Stimulated activated CD8-positive, alpha-beta memory T cell treated with anti-CD3 and anti-CD28 coated beads, Interleukin-15, amount 100 ng/mL, for 1 hour (primary cell): ENCODE measurements at places on chromosomes 7 and 10.

DNA sequence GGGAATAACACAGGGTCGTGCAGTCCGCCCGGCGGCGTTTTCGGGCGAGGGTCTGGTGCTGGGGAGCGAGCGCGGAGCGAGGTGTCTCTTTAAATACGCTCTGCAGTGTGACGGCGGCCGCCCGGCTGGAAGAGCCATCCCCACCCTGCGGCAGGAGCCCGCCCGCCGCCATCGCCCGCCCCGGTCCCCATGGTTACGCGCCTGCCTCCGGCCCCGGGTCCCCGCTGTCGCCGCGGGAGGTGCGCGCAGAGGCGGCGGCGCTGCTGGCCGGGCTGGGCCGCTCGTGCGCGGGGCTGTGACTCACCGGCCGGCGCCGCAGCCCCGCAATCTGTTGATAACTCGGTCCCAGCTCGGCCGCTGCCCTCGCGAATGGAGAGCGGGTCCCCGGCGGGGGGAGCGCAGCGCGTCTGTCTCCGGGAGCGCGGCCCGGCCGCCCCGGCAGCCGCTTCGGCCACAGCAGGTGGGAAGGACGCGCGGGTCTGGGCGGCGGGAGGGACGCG is at the start of gene ADGRA1:
Gene ADGRA1 (plus strand): TSS at position 246 of the 500 bp plus-strand sequence. CDS start 986 bp downstream, outside the sequence.
- DNase-seq, result no peak

- DNase-seq, result no peak
Measured at GRCh38 chr7:46071601-46072000, 150.5 kb upstream of the IGFBP3 start.

DNA sequence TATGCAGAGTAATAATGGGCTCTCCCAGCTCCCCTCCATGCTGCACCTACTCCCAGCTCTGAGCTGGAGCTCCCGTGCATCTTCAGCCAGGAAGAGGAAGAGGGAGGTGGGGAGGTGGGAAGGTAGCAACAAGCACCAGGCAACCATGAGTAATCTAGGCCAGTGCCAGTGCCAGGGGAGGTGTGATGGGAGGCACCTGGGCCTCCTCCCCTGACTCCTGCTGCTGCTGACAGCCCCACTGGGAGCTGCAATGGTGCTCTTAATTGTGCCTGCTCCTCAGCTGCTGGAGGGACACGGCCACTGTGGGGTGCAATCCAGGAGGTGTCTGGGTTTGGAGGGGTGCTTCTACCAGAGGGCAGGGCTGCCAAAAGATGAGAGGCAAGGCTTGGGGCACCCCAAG is 243.0 kb downstream of the PLXNA4 start:
- DNase-seq, result no peak

DNA sequence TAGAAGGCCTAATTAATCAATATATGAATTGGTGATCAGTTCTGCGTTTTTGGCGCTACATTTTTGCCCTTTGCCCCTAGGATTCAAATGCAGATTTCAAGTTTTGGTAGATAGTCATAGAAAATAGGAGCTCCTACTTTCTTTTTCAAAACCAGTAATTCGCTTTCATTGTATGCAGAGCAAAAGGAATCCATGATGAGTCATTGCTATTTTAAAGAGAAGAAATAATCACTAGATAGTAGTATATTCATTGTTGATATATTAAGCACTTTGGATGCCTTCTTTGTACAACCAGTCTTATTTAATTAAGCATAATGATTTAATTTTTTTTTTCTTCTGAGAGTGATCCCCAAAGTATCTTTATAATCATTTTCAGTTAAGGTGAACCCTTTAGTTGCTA is 50.3 kb downstream of the CSTF2T start:
- no peak for DNase-seq

DNA sequence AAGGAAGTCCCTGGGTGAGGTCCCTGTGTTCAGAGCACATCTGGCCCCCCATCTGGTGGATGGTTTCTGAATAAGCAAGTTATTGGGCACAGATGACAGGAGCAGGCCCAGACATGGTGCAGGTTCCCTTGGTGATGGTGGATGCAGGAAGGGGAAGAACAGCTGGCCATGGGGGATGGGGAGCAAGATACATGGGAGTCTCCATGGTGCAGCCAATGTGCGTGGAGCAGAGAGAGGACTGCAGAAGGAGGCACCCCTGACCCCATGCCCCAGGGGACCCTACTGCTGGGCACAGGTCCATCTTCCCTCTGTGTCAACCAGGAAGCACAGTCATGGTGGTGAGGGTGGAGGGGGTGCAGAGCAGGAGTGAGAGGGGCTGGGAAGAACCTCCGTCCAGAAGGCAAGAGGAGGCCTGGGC is 43.8 kb upstream of the RABGEF1 start:
- no peak for DNase-seq

DNA sequence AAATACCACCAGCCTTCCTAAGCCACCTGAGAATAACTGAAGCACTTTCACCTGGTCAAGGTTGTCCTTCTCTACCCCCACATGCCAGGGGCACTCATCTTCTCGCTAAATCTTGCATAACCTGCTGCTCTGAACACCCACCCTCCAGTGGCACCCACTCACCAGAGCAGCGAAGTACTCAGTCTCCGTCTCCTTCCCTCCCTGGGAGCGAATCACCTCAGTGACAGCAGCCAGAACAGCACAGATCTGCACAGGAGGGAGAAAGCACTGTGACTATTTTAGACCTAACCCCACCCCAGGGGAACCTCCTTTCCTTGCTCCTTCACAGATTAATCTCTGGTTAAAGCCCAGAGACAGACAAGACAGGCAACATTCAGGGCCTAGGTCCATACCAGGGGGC is 5.1 kb downstream of the RRP12 start:
- DNase-seq, result no peak

- no peak for DNase-seq
Measured at GRCh38 chr10:680146-680545, 9.3 kb downstream of the DIP2C start.

GRCh38 chr7:18408461-18408860 is 87.1 kb upstream of the HDAC9 start:
- no peak for DNase-seq

DNA sequence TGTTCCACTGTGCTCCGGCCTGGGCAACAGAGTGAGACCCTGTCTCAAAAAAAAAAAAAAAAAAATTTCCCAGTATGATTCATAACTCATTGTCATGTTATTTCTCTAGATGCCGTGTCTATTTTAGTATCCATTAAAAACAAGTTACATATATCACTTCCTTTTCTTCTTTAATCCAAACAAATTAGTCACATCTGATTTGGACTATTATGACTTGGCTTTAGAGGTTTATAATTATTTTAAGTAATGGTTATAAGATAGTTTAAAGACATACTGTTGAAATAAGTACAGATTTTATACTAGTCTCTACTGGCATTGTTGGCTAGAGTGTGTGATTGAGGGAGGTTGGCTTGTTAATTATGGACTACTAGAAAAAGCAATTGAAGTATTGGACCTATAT is 53.3 kb downstream of the ZMYND11 start:
- DNase-seq, result no peak

GRCh38 chr10:9060314-9060713 is 1005.8 kb downstream of the GATA3 start:
- DNase-seq, result no peak

DNA sequence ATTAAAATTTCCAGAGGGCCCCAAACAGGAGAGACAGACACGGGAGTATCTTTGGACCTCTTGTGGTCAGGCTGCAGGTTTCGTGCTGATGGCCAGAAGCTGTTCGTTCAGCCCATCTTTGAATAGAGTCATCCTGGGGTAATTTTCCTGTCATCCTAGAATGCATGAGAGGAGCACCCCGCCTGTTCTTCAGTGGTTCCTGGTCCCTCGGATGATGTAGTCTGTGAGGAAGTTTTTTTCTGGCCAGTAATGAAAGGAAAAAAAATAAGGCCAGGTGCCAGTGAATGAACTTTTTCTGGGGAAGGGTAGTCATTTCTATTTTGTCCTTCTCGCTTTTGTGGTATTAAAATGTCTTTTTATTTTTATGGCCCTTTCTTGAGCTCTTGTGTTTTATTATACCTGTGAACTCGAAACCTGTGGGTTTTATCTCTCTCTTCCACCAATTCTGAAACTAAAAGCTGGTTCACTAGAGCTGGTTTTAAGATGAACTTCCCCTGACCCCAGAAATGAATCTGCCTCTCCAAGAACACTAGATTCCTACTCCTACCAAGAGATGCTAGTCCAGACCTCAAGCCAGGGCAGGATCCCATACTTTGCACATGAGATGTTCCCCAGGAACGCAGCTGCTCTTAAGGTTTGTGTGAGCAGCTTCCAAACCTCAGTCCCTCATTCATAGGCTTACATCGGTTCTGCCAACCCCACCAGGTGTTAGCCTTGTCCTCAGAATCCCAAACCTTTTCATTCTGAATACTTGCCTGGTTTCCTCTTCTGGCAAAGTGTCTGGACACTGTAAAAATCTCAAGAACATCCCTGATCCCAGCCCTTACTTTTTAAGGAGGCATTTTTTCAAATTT is 15.4 kb upstream of the MEST start:
- no peak for DNase-seq
